ENCODE measurements at places on chromosomes 7 and 10.

- DNase-seq = no peak
These were observed 164.7 kb downstream of the GNAT3 start for GRCh38 chr7:80347173-80347572.

DNA sequence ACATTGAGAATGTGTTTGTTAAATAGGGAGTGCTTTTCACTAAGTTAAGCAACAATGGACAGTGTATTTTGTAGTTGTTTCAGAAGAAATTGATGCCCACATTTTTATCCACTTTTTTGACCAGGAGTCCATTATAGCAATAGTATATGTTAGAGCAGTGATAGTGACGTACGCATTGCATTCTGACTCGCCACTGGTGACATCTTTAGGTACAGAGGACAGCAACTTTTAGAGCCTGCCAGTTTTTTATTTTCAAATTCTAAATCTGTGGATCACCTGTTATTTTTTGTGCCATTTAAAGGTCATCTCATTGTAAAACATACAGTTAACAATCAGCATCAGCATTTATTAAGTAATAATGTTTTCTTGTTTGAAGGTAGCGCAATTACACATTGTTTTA is 1.4 kb downstream of the UBE2D1 start:
- DNase-seq = no peak

- no peak for DNase-seq
These were observed 221.4 kb upstream of the SEMA3C start for GRCh38 chr7:81140252-81140651.

GRCh38 chr10:43166207-43166879 is 28.1 kb downstream of the CSGALNACT2 start:
- no peak for DNase-seq

DNA sequence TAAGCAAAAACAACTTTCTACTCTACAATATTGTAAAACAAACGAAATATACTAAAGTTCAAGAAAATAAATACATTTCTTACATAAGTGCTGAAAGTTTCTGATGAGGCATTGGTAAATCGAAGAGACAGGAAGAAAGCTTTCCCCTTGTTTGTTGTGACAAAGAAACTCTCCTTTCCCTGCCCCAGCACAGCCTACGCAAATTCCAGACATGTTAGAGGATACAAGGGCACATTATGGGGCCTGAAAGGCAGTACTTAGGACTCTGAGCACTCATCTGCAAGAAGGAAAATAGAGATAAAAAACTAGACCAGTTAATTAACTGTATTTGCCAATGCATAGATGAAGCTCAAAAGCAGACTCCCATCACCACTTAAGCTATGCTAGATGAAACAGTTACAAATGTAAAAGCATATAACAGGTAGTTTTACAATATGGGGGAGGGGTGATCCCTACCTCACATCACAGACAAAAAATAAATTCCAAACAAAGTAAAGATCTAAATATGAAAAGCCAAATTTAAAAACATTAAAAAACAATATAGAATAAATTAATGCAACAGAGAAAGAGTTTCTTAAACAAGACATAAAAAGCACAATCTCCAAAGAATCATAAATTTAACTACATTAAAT is 21.8 kb downstream of the ARHGAP19 start:
- no peak for DNase-seq

DNA sequence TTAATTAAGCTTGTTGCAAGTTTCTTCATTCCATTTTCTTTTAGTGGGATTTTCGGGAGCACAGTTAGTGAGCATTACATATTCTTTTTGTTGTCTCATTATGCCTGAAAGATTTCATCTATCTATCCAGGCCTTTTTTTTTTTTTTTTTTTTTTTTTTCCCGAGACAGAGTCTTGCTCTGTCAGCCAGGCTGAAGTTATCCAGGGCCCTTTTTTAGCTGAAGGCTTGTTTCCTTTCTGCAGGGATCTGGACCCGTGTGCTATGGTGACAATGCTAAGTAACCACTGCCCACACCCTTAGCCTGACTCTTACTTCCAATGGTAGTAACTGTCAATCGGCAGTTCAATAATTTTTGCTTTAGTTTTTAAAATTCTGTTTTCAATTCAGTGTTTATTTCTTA is 190.8 kb upstream of the MTPN start:
- no peak for DNase-seq

DNA sequence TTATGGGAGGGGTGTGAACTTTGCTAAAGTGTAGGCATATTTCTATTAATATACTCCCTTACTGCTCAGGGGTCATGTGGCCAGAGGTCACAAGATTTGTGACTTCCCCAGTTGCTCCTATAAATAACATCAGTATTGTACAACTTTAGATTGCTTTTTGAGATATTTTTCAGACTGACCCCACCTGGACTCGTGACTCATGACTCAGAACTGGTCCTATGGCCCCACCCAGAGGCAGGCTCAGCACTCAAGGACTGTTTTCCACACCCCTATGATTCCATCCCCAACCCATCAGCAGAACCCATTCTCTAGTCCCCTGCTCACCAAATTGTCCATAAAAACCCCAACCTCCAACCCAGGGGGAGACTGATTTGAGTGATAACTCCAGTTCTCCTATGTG is 2.7 kb upstream of the CUL2 start:
- no peak for DNase-seq

DNA sequence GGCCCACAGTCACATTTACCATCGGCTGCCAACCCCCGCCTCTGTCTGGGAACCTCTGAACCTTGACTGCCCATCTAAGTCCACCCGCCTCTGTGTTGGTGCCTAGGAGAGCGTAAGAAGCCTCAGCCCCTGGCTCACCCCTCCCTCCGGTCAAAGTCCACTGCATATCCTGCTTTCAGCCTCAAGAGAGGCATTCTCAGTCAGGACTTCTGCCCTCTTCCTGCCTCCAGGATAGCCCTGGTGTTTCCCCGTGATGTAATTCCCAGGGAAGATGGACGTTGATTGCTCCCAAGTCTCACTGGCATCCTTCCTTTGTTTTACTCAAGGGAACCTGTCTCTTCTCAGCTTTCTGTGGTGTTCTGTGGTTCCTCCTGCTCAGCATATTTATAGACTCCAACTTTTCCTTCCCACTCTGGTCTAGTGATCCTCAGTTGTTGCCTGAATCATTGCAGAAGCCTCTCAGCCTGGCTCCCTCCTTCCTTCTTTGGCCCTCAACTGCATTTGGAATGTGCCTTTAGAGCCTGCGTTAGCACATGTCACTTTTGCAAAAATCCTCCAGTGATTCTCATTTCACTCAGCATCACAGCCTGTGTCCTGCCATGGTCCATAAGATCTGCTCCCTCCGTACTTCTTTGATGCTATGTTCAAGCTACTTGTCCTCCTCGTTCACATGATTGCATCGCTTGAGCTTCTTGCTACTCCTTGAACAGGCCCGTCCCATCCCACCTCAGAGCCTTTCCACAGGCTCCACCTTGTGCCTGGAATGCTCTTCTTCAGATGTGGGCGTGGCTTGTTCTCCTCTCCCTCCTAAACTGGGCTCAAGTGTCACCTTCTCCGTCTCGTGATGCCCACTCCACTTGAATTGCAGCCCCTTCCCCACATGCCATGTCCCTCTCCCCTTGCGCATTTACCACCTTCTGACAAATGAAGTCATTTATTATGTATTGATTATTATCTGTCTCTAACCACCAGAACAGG is 124.2 kb downstream of the PLPP4 start:
- DNase-seq = no peak

DNA sequence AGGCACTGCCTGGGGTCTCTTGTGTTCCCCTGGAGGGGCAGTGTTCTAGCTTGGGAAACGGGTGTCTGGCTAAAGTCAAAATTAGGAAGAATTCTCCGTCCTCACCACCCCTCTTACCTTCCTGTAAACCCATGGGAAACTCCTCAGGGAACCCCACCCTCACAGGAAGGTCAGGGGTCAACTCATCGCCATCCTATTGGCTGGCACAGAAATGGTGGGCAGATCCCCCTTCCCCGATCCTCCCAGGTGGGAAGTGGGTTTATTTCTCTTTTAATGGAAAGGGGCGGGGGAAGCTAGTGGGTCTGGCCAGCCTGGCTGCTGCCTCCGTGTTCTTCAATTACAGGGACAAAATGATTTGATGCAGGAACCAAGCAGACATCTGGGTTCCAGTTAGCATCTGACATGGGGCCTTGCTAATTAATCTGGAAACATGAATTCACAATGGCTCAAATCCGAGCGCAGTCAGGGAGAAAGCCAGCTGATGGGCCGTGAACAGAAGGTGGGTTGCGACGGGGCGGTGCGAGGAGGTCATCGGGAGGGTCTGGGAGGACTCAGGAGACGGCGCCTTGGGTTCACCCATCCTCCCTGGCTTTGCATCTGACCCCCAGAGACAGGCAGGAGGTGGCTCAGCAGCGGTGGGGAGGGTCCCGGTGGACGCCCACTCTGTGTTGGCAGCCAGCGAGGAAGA is 66.6 kb downstream of the SLIT1 start:
- no peak for DNase-seq

- no peak for DNase-seq
These were observed 16.5 kb downstream of the KNDC1 start for GRCh38 chr10:133176546-133176945.

GRCh38 chr10:96921655-96922054 is 89.6 kb downstream of the LCOR start:
- no peak for DNase-seq

GRCh38 chr10:20288060-20288459 is 471.8 kb downstream of the PLXDC2 start:
- no peak for DNase-seq

- no peak for DNase-seq
These were observed 55.3 kb upstream of the ADO start for GRCh38 chr10:62749093-62749683.

DNA sequence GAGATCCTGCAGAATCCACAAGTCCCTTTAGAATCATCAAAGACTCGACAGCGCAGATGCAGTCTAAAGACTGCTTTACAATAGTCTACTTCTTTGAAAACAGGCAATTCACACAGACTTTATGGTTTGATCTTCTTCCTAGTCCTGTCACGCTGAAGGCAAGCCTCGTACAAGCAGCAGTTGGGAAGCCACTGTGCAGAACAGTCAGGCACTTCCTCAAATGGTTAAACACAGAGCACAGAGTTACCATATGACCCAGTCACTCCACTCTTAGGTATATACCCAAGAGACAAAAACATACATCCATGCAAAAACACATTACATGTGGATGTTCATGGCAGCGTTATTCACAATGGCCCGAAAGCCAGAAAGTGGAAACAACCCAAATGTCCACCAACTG is 41.4 kb downstream of the LRRC20 start:
- DNase-seq = no peak

- DNase-seq = no peak
These were observed 18.6 kb upstream of the ASCC1 start for GRCh38 chr10:72234560-72235095.

GRCh38 chr7:98267303-98267702 is 14.2 kb upstream of the BRI3 start:
- DNase-seq = no peak

GRCh38 chr7:145978769-145979168 is 137.8 kb upstream of the CNTNAP2 start:
- DNase-seq = no peak

DNA sequence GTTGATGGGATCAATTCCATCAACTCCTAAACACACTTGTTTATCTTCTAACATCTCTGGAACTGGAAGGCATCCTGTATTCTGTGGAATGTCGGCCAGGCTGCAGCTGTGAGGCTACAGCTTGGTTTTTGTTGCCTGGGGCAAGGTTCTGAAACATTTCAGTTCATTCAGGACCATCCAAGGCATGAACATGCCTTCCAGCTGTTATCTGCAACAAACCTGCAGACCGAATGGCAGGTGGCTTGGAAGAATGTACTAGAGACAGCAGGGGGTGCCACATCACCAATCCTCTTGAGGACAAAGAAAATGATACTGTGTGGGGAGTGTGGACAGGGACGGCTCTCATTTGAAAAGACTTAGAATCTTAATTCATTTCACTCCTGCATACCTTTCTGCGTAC is 12.4 kb downstream of the PAPOLB start:
- DNase-seq = no peak

DNA sequence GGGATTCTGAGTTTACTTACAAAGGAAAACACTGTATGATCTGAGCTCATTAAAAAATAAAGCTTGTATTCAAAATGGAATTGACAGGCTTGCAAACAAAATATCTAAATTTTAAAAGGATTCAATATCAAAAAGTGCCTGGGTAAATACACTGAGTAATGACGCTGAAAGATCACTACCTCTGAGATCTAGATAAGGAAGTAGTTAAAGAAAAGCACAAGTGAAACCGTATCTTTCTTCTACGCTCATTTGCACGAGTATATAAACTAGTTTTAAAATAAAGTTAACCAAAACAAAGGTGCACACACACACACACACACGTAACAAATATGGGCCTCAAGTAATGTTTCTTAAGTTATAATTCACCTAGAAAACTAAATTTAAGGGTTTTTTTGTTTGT is 93.4 kb downstream of the SNX13 start:
- DNase-seq = no peak

DNA sequence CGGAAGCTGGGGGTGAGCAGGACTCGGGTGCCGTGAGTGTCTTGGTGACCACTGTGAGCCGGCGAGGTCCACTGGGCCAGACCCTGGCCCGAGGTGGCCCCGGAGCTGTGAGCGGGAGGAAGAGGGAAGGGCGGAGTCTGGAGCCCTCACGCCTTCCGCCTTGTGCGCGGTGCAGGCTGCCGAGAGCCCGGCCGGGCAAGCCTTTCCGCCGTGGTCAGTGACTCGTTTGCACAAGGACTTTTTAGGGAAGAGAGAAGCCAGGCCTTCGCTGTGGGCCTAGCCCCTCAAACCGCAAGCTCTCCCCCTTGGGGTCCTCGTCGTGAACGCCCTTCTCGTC is 40.9 kb upstream of the ZNF32 start:
- DNase-seq = no peak

DNA sequence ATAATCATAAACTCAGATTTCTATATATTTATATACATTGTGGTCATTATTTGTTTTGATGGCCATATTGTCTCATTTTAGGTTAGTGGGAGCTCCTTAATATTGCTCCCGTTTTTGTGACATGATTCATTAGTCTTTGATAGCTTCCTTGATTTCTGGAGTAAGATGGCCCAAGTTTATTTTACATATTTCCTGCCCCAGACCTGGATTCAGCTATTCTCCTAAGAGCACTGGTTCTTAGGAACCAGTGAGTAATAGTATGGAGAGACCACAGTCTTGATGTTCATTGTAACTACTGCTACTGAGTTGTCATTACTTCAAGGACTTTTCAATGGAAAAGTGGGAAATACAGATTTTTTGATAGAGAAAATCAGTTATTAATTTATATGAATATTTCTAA is 6.0 kb downstream of the TFPI2 start:
- no peak for DNase-seq

GRCh38 chr10:80055760-80056159 is 22.7 kb upstream of the TMEM254 start:
- DNase-seq = no peak

- no peak for DNase-seq
These were observed 6.5 kb downstream of the ARPC1B start for GRCh38 chr7:99380823-99381663.

- DNase-seq = no peak
These were observed 180.0 kb downstream of the PDE1C start for GRCh38 chr7:31890198-31890597.

All from C1 segment of cervical spinal cord (tissue), 14 donors.